GOT3 (cell line): ENCODE measurements at places on chromosomes 16 and 17.

DNA sequence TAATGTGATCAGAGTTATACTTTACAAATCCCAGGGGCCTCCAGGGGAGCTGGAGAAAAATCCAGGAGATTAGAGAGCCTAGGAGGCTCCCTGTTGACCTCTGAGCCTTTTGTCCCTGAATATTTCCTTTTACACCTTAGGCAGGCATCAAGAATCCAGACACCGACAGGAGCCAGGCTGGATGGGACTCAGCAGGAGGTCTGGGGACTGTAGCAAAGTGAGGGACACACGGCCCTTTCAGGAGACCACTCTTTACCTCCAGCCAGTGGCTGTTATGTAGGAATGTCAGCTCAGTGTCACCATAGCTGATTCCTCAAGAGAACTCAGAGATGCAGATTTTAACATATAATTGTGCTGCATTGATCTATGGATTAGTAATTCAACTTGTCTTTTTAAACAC, 198.4 kb downstream of the SHISA9 start:
- no peak for DNase-seq

- no peak for DNase-seq
Observed at GRCh38 chr16:82059983-82060421, 24.9 kb downstream of the HSD17B2 start.

DNA sequence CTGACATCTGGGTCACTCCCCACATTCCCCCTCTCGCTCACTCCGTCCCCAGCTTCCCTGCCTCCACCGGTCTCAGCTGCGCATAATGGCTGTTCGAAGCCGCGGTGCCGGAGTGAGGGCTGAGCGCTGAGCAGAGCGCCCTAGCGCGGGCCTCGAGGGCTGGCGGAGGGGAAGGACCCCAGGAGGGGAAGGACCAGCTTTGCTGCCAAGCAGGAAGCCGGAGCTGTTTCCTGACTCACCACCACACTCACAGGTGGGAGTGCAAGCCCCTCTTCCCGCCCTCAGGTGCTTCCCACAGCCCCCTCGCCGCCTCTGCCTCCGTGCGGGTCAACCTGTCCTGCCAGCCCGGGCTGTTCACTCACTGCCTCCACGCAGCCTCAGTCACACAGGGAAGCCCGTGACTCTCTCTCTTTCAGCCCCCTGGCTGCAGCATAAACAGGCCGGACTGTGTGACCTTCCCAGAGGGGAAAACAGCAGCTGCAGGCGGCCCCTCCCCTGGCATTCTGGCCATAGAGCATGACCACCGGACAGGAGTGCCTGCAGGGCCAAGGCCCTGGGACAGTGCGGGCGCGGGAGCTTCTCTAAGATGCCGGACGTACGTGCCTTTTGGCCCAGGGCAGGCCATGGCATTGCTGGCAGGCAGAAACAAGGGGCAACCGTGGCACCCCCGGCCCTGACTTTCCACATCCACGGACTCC, 23.7 kb downstream of the SLC43A2 start:
- no peak for DNase-seq

- no peak for DNase-seq
Observed at GRCh38 chr16:85384833-85385462, 228.2 kb upstream of the GSE1 start.

DNA sequence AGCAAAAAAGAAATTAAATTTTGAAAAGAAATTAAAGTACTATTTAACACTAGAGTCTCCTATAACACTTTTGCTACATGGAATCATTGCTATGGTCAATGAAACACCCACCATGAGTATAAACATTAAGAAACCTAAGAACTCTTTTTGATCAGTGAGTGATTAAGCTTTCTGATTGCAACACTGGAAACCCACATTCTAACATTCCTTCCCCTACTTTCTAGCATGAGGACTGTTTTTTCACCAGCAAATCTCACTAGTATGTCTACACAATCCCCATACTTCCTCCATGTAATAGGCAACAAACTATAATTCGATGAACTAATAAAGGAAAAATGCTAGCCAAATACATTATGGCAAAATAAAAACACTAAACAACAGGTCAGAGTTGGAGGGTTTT, 54.7 kb downstream of the SKAP1 start:
- no peak for DNase-seq

GRCh38 chr16:66844342-66845079, at the start of gene CA7:
CA7 (plus strand) TSS chr16:66844414; CDS start chr16:66844488, 74 bp downstream.
- DNase-seq = no peak

DNA sequence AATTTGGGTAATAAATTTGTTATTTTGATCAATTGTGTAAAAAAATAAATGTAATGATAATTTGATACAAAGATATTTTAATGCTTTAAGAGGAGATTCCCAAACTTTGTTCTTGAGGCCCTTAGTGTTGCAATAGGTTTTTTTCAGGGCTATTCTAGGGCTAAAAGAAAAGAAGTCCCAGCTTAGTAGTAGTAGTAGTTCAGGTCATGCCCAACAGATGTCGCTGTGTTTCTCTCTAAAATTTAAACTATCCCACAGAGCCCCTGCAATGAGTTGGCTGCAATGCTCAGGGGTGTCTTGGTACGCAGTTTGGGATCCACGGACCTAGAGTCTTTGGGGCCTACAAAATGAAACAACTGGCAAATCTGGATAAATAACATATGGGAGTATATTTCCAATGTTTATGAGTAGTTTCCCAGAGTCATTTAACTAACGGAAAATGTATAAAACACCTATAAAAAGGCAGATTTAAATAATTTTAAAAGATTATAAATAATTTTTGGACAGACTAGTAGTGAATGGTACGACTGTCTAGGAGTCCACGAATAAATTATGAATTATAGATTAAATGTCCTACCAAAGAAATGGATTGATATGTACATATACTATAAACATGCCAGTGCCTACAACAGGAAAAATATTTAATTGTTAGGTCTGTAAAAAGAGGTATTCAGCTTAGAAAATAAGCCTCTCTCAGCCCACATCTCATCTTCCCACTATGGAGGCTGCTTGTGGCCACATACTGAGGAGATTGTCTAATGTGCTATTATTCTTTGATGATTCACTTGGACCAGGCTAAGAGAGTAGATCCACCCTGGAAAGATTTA, 228.5 kb upstream of the PMFBP1 start:
- no peak for DNase-seq

DNA sequence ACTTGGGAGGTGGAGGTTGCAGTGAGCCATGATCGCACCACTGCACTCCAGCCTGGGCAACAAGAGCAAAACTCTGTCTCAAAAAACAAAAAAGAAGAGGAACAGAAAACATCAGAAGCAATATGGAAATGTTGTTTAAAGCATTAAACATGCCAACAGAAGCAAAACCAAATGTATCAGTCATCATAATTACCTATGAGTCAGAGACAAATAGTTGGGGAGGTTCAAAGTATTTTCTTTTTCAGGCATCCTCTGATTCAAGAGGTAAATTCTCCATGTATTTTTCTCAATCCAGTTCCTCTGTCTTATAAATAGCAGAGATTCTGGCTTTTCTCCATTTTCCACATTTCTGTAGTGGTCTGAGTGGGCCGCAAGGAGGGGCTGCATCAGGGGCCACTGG, 2.1 kb upstream of the TM4SF5 start:
- no peak for DNase-seq

DNA sequence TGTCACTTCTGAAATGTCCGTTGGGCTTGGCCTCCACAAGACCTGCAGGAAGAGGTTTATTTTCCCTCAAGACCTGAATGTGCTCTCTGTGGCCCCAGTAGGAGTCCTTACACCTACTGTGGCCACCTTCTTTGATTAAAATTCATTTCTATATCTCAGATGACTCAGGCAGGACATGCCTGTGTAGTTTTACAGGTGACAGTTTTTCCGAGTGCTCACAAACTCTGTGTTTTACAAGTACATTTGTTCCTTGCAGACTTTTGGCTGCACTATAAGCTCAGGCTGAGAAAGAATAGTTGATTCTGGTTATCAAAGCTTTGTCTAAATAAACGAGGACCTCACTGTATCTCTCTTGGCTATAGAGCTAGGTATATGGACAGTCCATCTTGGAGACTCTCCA, 257.1 kb downstream of the MAP2K4 start:
- DNase-seq = no peak

DNA sequence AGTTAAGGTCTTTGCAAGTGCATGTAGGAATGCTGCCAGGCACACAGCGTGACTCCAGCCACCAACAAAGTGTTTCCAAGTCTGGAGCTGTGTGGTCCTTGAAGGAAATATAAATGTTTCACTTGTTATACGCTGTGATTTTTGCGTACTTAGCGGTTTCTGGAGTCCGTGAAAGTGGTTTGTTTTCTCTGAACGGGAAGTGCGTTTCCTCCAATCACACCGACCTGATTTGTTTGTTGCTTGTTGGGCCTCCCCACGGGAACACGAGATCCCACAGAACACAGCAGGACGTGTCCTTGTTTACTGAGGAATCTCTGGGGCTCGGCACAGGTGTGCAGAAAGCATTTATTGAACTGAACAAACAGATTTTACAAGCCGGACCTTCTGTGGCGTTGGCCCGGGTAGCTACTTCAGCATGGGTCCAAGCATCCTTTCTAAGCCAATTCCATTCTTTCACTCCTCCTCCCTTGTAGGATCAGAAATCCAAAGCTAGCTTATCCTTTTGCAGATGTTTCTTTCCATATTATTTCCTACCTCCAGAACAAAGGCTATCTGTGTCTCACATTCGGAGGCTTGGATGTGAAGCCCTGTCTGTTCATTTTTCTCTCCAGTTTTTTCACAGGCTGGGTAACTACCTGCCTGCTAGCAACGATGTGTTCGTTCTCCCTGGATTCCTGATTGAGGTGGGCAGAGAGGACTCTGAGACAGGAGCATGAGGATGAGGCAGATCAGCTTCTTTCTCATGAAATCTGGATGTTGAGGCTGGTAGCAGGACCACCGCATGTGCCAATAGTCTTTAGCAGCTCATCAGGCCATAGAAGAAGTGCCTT, 44.6 kb downstream of the ABAT start:
- no peak for DNase-seq

- no peak for DNase-seq
Observed at GRCh38 chr16:3618769-3619141, 7.3 kb upstream of the SLX4 start.

DNA sequence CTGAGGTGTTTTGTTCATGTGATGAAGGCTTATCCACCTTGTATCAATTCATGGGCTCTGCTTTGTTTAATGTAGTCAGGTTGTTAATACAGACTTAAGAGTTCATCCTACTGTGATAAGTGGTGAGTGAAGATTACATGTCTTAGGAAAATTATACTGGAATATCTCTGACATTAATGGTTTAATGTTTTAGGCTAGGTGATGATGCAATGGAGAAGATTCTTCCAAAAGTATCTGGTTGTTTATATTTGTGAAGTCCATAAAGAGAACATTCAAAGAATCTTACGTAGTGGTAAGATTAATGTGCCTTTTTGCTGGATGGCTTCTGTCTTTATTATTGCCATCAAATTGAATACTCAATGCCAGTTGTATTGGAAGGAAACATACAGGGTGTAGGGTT, 236.4 kb downstream of the BCAS3 start:
- DNase-seq = no peak

DNA sequence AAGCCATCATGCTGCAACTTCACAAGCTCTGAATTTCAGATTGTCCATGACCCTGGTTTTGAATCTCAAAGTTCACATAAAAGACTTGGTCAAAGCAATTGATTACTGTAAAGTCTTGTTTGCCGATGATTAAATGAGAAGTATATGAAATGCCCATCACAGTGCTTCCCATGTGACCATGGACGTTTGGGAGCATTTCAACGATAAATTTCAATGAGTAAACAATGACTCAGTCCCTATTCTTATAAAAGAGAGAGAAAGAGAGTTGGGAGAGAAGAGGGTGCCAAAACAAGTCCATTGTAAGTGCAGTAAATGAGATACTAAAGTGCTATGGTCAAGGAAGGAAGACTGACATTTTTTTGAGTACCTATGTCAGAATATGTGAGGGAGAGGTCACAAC, 276.9 kb downstream of the SOX9 start:
- DNase-seq = no peak

GRCh38 chr17:47252766-47253512, 688 bp upstream of the ITGB3 start:
- no peak for DNase-seq

DNA sequence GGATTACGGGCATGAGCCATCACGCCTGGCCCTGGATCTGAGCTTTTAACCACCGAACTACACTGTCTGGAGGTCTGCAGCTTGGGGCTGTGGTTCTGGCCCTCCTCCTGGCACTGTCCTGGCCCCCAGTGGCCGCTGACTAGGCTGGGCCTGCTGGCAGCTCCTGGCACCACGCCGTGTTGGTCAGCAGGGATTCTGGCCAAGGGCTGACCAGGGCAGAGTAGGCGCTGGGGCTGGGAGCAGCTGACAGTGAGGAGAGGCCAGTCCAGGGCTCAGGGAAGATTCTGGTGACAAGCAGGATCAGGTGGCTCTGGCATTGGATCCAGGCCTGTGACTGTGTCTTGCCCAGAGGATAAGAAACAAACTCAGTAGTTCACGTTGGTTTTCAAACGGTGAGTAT, 14.6 kb downstream of the EEF2K start:
- DNase-seq = no peak

GRCh38 chr17:18006495-18007239, 32.3 kb downstream of the ATPAF2 start:
- DNase-seq = no peak

- no peak for DNase-seq
Observed at GRCh38 chr17:63516910-63517824, 6.0 kb upstream of the KCNH6 start.

- no peak for DNase-seq
Observed at GRCh38 chr17:77144227-77144626, 3.5 kb downstream of the SEC14L1 start.

GRCh38 chr17:52084176-52084575, 74.3 kb downstream of the CA10 start:
- no peak for DNase-seq

DNA sequence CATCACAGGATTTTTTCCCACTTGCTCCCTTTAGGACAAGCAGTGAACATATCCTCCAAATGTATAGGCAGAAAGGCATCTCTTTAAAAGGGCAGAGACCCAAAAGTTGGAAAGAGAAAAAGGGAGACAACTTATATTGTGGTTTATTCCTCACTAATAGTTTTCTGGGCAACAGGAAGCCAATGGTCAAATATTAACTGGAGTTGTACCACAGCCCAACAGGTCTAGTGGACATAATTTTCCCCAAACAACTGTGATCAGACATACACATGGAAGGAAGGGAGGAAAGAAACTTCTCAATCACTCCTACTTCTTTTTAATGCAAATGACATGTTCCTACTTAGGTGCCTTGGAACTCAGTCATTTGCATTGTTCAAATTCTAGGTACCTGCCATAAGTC, 78.4 kb downstream of the SOX9 start:
- DNase-seq = no peak

GRCh38 chr17:50847566-50847965, 12.2 kb downstream of the WFIKKN2 start:
- DNase-seq = no peak
